ENCODE measurements at places on chromosomes 2 and 18.

DNA sequence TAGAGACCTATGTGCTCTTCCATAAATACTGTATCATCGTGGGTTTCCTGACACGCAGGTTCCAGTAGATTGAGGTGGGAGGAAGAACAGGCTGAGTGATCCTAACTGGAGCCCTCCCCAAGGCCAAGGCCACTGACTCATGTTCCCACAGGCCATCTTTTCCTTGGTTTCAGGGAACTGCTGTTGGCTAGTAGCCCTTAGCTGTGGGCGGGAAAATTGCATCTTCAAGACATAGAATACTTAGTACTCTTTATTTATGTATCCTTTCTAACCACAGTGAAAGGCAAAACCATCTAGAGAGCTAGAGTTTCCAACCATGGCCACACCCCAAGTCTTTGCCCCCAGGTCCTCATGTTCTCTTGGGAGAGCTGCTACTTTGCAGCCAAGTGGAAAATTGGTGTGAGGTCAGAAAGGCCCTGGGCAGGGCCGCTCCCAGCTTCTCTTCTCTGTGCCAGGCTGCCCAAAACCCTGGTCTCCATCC lies 55.9 kb downstream of the COPS8 start:
- no peak for DNase-seq

- no peak for DNase-seq
These were observed 9.0 kb downstream of the HOXD8 start for GRCh38 chr2:176138526-176138922.

DNA sequence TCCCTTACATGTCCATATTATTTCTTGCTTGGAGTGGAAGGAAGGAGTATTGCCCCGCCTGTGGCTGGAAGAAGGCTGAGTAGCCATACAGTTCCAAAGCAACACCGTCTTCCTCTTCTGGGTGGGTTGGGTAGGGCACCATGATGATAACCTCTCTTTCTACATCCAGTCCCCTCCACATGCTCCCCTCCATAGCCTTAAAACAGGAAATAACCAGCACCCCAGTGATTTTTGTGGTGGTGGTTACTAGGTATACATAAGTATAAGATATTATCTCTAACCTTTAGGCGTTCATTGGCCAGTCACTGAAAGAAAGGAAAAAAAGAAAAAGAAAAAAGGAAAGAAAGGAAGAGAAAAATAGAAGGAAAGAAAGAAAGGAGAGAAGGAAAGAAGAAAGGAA lies 63.1 kb downstream of the CXCR4 start:
- no peak for DNase-seq

DNA sequence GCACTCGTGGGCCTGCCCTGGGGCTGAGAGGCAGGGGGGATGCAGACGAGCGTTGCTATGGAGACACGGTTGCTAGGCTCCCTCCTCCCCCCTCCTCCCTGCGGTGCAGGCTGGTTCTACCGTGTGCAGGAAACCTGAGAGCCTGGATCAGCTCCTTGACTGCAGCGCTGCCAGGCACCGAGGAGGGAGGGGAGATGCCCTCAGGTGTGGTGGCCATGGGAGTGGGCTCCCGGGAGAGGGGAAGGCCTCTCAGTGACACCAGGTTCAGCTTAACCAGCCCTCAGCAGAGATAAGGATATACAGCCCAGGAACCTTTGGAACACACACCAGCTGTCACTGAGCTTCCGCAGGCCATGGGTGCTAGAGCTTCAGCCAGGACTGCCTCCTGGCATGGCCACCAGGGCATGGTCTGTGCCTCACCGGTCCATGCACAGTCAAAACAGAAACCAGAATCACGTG lies 124.4 kb upstream of the PXDN start:
- DNase-seq, result peak; percentile 55

DNA sequence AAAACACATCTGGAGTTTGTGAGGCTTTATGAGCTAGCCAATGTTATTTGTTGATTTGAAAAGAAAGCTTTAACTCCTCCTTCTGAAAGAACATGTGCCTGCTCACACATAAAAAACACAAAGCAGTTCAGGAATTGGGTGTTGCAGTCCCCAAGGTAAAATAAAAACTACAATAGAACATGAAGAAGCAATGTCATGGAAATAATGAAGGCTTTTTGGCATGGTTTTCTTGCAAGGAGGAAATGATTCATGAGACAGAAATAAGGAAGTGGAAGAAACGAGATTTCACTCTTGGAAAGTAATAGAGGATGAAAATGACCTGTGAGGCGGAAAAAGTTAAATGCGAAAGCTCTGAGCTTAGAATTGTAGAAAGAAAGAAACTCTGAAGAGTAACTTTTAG lies 81.1 kb downstream of the TRIB2 start:
- no peak for DNase-seq

DNA sequence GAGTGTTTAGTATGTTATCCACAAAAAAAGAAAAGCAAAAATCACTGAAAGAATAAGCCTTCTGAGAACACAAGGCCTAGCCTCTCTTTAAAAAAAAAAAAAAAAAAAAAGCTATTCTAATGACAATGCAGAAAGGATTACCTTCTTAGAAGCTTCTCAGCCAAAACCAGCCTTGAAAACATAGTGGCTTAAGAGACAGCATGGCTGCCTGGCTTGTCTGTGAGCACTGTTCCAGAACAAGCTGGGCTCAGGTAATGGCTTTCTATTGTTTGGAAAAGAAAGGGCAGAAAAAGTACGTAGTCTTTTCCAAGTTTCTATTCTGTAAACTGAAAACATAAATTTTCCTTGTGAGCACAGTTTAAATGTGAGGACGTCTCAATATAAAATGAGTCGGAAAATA lies 119.5 kb downstream of the MAP3K20 start:
- DNase-seq, result no peak

DNA sequence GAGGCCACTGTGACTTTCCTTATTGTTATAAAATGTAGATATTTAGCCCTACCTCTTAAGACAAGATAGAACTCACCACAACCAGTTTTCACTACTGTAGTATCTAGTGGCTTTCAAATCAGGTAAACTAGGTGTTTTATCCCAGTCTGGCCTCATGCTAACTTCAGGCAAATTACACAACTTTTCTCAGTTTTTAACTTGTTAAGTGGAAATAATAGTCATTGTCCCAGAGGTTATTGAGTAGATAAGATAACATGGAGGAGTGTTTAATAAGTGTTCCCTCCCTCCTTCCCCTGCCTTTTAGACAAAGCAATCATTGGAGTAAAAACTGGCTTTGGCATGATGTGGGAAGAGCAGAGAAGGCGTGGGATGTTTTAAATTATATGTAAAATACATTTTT lies 27.3 kb downstream of the ANXA4 start:
- no peak for DNase-seq

DNA sequence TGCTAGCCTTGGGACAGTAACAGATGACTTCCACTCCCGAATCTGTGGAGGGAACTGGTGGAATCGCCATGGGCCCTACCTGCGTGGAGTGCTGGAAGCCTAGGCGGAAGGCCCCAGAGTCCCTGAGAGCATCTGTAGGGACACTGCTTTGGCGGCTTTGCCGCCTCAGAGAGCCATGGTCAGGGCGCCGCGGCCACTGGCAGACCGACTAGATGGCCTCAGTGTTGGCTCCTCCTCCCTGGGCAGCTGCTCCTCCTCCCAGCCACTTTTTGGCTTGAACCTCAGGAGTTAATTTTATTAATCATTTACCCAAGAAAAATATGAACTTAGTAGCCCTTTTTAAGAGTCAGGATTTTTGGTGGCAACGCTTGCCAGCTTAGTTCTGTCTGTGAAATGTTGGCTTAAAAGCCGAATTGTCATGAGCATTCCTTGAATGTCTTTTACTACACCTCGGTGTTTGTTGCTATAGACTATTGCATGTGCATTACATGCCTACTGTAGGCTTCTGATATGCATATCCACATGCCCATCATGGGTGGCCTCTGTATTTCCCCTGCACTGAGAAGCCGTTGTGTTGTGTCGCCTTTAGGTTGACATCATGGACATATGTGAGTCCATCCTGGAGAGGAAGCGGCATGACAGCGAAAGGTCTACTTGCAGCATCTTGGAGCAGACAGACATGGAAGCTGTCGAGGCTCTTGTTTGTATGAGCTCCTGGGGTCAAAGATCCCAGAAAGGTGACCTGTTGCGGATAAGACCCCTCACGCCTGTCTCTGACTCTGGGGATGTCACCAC lies 2.4 kb downstream of the KLF11 start:
- DNase-seq, result no peak

DNA sequence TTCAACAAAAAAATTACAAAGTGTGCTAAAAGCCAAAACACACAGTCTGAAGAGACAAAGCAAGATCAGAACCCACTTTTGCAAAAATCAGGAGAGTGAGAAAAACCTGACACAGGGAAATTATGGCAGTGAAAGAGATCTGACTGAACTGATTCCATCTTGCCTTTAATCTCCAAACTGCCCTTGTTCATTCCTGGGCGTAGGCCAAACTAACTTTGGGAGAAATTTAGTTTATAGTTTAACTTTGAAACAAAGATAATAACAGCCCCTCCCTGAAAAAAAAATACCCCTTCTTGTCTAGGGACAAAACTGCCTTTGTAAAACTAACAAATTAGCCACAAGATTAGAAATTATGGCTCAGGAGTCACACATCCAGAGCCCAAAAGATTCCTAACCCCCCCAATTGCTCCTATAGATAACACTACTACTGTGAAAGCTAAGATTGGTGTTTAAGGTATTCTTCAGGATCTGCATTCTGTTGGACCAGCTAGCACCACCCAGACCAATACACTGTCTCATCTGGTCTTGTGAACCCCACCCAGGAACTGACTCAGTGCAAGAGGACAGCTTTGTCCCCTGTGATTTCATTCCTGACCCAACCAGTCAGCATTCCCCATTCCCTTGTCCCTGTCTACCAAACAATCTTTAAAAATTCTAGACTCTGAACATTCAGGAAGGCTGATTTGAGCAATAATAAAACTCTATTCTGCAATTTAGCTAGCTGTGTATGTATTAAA lies 226.1 kb upstream of the SH3BP4 start:
- DNase-seq, result no peak

- no peak for DNase-seq
These were observed 202.4 kb upstream of the RAB12 start for GRCh38 chr18:8406868-8407250.

GRCh38 chr2:119517433-119517832 lies 6.8 kb downstream of the SCTR start:
- peak; percentile 14 for DNase-seq

GRCh38 chr2:232333361-232334135 lies 45.0 kb upstream of the ALPP start:
- DNase-seq, result peak; percentile 27

DNA sequence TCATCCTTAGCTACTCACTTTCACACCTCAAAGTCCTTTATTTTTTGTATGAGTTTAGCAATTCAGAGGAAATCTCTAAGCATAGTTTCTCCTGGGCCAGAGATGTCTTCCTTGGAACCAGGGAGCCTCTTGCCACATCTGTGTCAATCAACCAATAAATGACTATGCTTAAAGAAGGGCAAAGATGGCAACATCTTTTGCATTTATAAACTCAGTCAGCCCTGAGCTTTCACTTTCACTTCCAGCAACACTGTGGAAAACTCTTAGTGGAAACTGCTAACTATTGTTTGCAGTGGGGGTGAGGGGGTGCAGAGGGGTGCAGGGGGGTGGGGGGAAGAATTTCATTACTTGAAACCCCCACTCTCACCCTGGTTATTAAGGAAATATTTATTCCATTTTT lies 3.4 kb downstream of the ACVR1C start:
- no peak for DNase-seq

- no peak for DNase-seq
These were observed 256.4 kb downstream of the CDCA7 start for GRCh38 chr2:173611121-173611520.

- no peak for DNase-seq
These were observed 75.0 kb upstream of the STAM2 start for GRCh38 chr2:152250421-152251100.

DNA sequence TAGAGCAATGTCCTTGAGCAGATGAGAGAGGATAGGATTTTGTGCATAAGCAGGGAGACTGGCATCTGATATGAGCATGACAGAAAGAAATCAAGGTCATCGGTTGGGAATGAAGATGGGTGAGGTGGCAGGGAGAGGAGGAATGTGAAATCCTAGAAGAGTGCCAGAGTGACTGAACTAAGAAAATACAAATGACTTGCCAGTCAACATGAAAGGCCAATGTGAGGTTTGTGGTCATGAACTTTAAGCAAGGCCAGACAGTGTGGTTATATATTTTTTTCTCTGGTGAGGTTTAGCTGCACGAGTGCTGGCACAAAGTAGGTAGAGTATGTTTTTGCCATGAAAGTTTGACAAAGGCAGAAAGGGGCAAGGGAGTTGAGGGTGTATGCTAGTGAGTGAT lies 21.2 kb downstream of the QPCT start:
- no peak for DNase-seq

GRCh38 chr2:36322108-36322507 lies 33.5 kb upstream of the CRIM1 start:
- no peak for DNase-seq

- no peak for DNase-seq
These were observed 69.9 kb downstream of the SH3BP4 start for GRCh38 chr2:235021752-235022151.

DNA sequence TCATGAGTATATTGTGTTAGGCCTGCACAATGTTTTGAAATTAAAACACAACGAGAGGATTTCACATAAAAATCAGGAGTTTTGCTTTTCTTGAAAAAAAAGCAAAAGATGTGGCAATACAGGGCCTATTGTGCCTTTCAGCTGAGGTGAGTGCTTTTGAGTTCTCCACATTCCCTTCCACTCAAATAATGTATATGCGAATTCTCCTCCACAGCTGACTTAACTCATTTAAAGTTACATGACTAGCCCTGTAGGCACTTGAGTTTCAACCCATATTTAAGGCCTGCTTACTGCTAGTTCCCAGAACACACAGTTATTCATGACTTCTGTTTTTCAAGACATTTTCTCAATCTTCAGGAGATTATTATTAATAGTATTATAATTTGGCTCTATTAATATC lies 353.1 kb downstream of the NUP35 start:
- DNase-seq, result no peak
